Spinal cord (tissue), 10 donors: ENCODE measurements at places on chromosomes 4 and X.

- no peak for DNase-seq
Observed at GRCh38 chr4:13821522-13821921, 194.0 kb upstream of the BOD1L1 start.

- DNase-seq: no peak
Observed at GRCh38 chr4:176726803-176727202, 65.9 kb downstream of the VEGFC start.

GRCh38 chr4:79673377-79673776 lies 265.3 kb upstream of the GK2 start:
- DNase-seq: no peak

GRCh38 chrX:108186811-108187210 lies 95.2 kb downstream of the ATG4A start:
- DNase-seq: no peak

DNA sequence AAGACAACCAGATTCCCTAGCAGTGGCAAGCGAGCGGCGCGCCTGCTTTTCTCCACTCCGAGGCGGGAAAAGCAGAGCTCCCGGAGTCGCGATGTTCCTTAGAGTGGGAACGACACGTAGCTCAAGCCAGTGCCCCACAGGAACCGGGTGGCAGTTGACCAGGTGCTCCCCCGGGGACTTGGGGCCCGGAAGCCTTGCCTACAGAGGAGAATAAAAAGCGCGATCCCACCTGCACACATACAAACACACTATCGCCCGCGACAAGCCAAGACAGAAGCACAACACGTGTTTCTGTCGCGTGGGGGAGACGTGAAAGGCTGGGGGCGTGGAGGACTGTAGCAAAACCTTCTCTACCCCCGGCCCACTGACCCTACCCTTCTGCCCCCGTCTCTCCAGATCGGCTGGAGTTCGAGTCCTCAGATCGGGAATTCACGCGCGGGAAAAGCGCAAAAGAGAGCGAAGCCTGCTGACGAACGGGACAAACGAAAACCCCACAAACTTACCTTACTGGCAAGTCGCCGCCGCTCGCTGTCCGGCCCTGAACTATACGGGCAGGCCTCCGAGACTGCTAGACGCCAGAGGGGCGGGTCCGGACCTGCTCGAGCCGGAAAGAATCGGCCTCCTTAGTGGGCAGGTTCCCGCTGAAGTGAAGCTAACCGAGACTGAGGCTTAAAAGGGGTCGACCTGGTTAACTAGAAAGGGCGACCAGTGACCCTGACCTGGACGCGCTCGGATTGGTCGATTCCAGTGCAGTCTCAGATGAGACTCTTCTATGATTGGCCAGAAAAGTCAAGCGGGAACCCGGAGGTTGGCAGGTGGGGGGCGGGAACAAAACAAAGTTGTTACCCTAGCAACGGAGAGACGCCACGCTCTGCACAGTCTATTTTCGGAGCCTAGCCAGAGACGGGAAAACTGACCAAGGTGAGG lies at the start of the genes DNAAF6 and NUP62CL:
DNAAF6 (plus strand) TSS at position 842 of the 927 bp plus-strand sequence. CDS start 6,265 bp downstream, outside the sequence.
NUP62CL (minus strand) TSS at position 664 of the 927 bp plus-strand sequence. CDS start 31,287 bp downstream, outside the sequence.
- DNase-seq: peak; percentile 2

GRCh38 chr4:100170986-100171385 lies 19.3 kb downstream of the DDIT4L start:
- no peak for DNase-seq

DNA sequence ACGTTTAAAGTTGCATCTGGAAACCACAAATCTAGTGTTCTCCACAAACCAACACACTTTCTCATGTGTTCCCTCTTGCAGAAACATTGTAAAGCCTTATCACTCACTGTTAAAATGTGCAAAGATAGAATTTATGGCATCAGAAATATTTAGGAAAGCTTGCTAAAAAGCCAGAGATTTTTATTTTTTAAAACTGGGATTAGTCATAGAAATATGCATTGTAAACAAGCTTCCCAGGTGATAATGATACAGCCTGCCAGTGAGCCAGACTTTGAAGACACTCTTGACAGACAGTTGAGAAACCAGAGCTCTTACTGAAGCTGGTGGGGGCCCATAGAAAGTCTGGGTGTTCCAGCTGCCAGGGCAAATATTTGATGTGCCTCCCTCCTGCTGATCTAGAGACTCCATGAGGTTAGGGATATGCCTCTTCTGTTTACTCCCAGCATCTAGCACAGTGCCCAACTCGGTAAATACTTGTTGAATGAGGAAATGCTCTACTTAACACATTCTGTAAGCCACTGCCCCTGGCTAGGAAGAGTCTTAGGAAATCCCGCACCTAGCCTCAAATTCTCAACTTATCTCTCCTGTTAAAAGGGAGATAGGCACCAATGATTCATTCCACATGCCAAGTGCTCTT lies 179.0 kb upstream of the RASGEF1B start:
- DNase-seq: no peak

DNA sequence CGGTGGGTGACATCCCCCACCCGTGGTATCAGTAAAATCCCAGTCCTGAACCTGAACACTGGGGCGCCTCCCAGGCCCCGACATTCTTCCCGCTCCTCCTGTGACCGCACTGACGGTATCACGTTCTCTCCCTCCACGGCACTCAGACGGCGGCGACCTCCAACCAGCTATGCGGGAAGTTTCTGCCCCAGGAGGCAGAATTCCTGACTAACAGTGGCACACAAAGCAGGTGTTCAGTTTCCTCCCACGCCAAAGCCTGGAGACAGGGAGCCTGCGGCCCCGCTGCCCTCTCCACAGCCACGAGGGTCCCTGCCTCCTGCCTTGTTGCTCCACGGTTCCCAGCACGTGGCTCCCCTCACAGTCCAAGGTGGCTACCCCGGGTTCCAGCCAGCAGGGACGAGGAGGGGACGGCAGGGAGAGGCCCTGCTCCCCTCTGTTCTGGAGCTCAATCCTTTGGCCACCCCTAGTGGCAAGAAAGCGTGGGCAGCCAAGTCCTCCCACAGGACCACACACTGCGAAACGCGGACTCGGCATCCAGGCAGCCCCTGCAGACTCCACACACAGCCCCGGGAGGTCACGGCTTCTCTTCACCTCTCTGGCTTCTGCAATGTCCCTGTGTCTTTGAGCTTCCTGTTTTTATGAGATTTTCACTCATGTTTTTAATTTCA lies 15.2 kb downstream of the CTBP1 start:
- DNase-seq: no peak
